ENCODE measurements at places on chromosomes 2 and 18.

DNA sequence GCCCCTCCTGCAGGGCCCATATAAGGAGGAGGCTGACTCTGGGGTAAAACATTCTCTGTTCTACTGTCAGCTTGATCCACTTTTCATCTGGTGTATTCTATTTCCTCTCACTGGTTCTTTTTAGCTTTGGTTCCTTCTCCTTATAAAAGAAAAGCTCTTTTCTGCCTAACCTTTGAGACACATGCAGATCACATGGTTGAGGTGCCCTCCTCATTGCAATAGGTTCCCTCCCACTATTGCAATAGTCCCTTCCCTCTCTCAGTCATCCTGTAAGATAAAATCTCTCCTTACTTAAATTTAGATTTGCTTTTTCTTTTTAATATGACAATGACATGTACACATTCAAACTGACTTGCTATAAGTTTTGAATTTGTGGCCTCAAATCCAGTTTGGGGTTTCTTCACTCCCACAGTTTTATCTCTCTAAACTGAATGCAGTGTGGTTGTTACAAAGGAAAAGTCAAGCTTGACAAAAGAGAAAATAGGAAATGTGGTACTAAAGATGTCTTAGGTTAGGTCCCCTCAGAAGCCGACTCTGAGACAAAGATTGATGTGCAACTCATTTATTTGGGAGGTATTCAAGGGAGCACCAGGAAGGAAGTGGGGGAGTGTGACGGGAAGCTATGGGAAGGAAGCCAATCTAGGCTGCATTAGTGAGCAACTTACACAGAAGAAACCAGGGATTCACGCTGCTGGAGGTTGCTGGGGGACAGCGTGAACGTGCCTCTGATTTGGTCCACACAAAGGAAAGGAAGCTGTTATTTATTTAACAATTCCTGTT lies 127.6 kb upstream of the LINC00305 start:
- DNase-seq = peak; percentile 9

- peak; percentile 79 for DNase-seq
Observed at GRCh38 chr2:157839162-157839801, 36.8 kb downstream of the ACVR1 start.

- no peak for DNase-seq
Observed at GRCh38 chr2:100800915-100801314, 19.0 kb upstream of the NPAS2 start.

- DNase-seq = no peak
Observed at GRCh38 chr2:150885774-150886386, 375.8 kb downstream of the RBM43 start.

- DNase-seq = no peak
Observed at GRCh38 chr2:83991992-83992391, 467.1 kb downstream of the SUCLG1 start.

GRCh38 chr2:211611061-211611518 lies 927.5 kb downstream of the ERBB4 start:
- no peak for DNase-seq

GRCh38 chr2:120840795-120841487 lies 105.3 kb downstream of the GLI2 start:
- DNase-seq = no peak

DNA sequence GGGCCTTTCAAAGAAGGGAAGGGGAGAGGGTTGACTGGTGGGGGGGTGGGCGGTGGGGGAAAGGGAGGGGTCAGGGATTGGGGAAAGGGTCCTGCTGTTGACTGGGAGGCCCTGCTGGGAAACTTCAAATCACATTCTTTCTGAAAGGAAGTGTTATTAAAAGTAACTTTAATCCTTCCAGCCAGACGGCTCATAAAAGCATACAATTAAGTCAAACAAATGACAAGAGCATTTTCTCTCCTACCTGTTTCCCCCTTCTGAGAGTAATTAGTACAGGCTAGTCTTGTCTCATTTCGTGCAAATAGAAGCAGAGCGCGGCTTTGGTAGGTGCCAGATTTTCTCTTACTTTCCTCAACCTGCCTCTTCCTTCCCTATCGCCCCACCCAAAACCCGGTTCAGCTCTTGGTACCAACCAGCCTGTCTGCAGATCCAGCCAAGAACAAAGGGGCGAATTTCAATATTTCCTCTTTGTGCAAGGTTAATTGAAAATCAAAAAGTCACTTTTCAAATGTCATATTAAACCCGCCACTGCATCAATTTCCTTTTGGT lies 2112.6 kb upstream of the PIK3C3 start:
- DNase-seq = no peak

GRCh38 chr2:73983322-73984202 lies 1.1 kb upstream of the TET3 start:
- no peak for DNase-seq

- DNase-seq = peak; percentile 5
Observed at GRCh38 chr2:170928036-170928823, 823 bp upstream of the GORASP2 start.

DNA sequence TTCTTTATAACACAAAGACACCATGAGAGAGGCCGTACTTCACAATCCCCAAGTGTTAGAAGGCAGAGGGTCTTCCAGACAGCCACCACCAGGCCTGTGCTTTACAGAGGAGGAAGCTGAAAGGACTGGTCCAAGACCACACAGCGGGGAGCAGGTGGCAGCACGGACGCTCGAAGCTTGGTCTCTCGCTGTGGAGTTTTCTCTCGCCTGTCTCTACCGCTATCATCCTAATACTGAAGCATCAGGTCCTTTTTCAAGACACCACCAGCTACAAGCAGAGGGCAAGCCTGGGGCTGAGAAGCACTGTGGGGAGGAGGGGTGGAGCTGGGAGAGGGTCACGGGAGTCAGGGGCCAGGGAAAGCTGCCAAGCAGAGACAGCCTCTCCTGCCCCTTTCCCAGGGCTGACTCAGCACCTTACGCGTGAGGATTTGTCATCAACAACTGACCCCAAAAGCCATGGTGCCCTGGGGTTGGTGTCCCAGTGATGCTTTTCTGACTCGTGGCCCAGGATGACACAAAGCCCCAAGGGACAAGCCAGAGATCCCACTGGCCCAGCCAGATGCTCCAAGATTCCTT lies 31.9 kb upstream of the FOSL2 start:
- peak; percentile 43 for DNase-seq

GRCh38 chr2:88212251-88212790 lies 42.2 kb downstream of the THNSL2 start:
- no peak for DNase-seq

DNA sequence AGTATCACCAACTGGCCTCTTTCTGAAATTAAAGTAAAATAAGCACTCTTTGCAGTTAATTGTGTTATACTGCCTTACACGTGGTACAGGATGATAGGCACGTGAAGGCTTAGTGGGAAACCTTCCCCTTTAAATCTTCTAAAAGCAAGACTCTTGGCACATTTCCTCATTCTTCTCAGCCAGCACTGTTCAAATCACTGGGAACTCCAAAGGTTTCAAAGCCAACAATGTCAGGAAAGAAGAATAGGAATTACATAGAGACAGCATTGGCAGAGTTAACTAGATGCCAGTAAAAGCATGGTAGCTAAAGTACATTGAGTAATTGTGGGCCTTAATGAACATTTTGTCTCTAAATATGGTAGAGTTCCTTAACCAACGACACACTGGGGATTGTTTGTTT lies 96.4 kb downstream of the DTNA start:
- no peak for DNase-seq

DNA sequence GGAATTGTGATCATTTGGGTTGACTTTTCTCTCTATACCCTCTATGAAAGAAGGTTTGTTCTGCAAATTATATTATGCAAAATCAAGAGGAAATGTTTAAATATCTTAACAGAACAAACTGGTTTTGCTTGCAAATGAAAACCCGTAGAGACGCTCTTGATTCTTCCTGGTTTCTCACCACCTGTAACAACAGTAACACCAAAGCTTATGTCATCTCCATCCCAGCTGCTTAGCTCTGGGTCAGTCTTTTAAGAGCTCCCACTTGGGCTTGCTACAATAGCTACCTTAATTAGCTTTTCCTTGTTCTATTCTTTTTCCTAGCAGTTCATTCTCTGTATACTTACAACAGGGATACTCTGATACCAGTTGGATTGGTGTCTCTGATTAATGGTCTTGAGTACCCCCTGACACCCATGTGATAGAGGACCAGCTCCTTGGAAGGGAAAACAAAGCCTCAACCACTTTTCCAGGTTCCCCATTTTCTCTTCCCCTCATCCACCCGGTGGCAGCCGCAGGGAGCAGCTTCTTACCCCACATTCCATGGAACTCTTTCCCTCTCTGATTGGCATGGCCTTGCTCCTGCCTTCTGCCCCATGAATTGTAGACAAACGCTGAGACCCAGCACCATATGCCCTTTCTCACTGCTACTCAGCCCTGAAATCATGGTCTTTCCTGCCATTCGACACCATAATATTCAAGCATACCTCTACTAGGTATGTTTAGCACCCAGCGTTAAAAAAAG lies 27.7 kb downstream of the TMEM182 start:
- no peak for DNase-seq

DNA sequence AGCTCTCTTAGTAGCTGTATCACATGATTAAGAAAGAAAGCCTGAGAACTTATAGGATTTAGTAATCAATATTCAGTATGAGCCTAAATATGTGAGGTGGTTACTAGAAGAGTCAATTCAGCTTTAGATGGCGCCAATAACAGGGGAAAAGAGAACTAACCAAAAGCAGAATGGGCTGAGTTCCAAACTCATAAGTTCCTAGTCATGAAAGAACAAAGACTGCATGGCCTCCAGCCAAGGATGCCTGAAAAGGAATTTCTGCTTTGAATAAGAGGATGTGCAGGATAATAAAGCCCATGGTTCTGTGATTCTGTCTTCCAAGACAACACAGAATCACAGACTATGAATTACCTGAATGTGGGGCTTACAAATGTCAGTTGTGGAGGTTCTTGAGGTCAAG lies 196.5 kb downstream of the SATB2 start:
- DNase-seq = peak; percentile 86

- DNase-seq = no peak
Observed at GRCh38 chr2:100938031-100939026, 63.8 kb upstream of the RPL31 start.

- DNase-seq = no peak
Observed at GRCh38 chr18:21177822-21178221, 64.2 kb upstream of the GREB1L start.

- DNase-seq = no peak
Observed at GRCh38 chr2:234453216-234453615, 43.7 kb downstream of the ARL4C start.

- no peak for DNase-seq
Observed at GRCh38 chr2:183163821-183164649, 39.8 kb downstream of the NUP35 start.

DNA sequence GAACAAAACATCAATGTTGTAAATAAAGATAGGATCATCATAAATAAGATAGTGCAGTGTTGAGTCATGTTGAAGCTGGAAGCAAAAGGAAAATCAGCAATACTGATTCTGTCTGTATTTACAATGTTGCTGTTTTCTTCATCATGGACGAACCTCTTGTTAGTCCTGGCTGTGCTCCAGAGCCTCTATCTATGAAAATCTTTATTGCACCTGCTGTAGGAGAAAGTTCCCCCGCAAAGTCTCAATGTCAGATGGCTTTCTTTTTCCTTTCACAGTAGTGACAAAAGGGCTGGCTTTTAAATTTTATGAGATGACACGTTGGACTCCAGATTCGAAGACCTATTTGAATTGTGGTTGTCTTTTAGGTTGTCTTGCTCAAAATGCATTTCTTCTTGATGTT lies 98.5 kb upstream of the LRRTM1 start:
- no peak for DNase-seq

- DNase-seq = peak; percentile 72
Observed at GRCh38 chr2:27622921-27623384, 5.9 kb downstream of the CCDC121 start.

GRCh38 chr2:16716944-16717343 lies 51.3 kb upstream of the CYRIA start:
- no peak for DNase-seq

- no peak for DNase-seq
Observed at GRCh38 chr2:65914244-65914786, 481.9 kb upstream of the SPRED2 start.

DNA sequence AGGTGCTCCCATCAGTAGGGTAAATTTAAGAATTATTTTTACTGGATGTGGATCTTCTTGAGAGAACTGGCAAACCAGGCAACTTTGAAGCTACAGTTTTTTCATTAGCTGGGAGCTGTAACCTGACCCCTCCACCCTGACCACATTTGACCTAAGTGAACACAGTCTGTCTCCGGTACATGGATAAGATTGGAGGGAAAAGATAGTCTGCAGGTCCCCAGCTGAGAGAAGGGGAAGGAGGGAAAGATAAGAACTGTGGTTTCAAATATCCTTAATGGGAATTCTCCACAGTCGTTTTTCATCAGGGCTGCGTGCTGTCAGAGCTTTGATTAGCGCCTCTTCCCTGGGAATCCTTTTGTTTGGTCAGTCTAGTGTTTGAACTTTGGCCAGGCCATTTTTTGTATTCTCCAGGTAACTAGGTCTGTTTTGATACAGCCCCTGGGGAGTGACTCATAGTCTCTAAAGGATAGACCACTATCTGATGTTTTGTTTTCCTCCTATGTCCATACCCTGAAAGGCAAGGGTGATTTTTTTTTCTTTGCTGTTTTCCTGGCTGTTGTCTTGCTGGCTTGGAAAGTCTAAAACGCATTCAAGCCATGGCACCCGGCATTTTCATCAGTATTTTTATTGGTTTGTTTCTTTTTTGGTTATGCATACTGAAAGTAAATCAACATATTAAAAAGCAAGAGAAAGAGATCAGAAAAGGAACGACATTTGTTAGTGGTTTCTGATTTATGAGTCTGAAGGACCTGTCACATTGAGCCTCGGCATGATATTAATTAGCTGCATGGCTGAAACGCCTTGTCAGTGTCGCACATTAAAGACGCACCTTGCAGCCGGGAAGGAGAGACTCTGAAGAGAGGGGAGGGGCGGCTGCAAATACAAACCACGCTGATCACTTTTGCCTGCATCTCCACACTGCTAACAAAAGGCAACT lies 183.4 kb upstream of the FN1 start:
- DNase-seq = peak; percentile 65

DNA sequence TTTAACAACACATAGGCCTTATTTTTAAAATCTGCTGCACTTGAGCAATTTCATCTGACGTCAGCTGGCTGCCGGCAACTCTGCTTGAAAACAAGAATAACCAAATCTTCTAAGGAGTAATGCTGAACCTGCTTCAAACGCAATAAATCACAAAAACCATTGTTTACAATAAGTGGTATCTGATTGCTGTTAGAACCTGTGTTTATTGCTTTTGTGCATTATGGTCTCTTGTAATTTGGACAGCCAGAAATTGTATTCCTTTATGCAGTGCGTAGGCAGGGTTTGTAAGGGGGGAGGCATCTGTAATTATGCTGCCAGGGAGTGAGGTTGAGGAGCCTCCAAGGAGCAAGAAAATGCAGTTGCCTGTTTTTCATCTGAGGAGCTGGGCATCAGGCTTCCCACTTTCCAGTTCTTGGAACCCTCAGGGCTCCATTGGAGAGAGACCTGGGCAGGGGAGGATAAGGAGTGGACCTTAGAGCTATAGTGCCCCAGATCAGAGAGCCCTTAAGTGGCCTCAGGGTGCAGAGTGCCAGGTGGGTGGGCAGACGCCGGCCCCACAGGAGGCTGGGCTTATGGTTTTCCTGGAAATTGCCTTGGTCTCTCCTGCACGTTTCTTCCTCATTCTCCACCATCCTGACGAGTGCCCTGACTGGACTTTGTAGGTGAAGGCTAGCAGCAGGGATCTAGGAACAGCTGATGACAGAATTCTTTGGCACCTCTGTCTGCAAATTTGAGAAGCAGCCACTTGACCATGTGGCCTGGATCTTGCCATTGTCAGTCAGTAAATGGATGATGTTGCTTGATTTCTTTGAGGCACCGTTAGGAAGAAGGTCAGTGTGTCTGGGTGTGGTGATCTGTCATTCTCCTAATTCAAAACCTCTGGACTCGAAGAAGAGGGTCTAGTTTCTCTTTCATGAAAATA lies 129.2 kb downstream of the KLHL29 start:
- no peak for DNase-seq

Data from fibroblast of lung (primary cell).